Activated naive CD8-positive, alpha-beta T cell treated with anti-CD3 and anti-CD28 coated beads, Interleukin-2, amount 50 U/mL, for 16 hours (primary cell): ENCODE measurements at places on chromosomes 7 and 10.
A peak's percentile ranks its signal among the peaks of the same experiment; 100 is the strongest.

- DNase-seq = no peak
Observed at GRCh38 chr7:140214075-140214684, 37.4 kb upstream of the KDM7A start.

GRCh38 chr10:128011059-128011979, 104.4 kb downstream of the PTPRE start:
- DNase-seq = peak; percentile 68

- DNase-seq = no peak
Observed at GRCh38 chr7:28596245-28596935, 184.1 kb downstream of the CREB5 start.

GRCh38 chr7:26857506-26858240, 6.7 kb downstream of the SKAP2 start:
- no peak for DNase-seq

DNA sequence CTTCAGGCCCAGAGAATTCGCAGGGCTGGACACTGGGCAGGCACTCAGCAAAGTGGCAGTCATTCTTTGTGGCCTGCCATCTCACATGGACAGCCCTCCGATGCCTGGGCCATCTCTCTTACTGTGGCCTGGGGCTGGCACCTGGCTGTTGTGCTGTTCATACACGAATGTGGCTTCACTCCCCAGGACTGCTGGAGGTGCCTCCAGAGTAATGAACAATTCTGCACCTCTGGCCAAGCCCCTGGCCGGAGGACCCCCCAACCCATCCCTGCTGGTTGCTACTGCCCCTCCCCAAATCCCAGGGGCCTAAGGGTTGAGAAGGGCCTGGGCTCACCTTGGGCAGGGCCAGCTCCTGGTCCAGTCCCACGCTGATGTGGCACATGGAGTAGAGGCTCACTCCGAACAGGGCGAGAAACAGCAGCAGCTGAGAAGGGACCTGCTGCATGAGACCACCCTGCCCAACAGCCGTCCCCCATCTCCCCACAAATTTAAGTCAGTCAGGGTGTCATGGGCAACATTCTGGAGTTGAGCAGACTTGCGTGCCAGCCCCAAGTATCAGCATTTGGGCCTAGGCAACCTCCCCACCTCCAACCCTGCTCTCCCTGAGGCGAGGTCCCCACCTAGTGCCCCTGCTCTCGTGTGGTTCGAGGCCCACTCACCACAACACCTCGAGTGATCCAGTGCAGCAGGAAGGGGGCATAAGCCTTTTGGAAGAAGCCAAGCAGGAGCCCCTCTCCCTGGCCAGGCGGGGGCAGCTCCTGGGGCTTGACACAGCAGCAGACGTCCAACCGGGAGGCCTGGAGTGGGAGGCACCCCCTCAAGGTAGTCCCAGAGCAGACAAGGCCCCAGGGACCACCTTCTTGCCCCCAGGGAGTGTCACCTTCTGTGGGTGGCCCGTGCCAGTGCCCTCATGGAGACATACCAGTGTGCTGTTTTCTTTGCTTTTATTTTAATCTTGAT, 9.4 kb downstream of the NPC1L1 start:
- DNase-seq = no peak

DNA sequence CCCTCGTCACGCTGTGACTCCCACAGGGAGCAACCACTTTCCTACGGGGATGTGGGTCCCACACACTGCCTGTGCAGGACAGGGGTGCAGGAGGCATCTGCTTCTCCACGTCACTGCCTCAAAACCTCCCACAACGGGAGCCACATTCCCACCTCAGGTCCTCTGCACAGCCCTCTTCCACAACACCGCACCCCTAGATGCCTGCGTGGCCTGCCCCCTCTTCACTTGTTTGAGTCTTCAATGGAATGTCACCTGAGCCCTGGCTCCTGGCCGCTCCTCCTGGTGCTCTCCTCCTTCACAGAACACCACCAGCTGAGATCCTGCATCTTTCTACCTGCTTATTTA, 73.6 kb downstream of the MAD1L1 start:
- DNase-seq = no peak

- DNase-seq = no peak
Observed at GRCh38 chr10:101903827-101904550, 60.4 kb upstream of the KCNIP2 start.

DNA sequence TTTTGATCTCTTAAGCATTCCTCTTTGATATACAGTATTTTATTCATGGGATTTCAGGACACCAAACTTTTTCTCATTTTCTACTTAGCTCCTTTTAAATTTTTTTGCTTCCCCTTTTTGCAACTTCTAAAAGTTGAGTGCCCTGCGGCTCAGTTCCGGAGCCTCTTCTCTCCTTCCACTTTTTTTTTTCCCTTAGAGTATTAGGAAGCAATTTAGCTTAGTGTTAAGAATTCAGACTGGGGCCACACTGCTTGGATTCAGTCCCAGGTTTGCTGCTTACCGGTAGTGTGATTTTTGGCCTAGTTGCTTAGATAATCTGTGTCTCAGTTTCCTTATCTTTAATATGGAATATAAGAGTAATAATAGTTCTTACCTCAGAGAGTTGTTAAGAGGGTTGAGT, 3.4 kb downstream of the STAM start:
- DNase-seq = no peak

DNA sequence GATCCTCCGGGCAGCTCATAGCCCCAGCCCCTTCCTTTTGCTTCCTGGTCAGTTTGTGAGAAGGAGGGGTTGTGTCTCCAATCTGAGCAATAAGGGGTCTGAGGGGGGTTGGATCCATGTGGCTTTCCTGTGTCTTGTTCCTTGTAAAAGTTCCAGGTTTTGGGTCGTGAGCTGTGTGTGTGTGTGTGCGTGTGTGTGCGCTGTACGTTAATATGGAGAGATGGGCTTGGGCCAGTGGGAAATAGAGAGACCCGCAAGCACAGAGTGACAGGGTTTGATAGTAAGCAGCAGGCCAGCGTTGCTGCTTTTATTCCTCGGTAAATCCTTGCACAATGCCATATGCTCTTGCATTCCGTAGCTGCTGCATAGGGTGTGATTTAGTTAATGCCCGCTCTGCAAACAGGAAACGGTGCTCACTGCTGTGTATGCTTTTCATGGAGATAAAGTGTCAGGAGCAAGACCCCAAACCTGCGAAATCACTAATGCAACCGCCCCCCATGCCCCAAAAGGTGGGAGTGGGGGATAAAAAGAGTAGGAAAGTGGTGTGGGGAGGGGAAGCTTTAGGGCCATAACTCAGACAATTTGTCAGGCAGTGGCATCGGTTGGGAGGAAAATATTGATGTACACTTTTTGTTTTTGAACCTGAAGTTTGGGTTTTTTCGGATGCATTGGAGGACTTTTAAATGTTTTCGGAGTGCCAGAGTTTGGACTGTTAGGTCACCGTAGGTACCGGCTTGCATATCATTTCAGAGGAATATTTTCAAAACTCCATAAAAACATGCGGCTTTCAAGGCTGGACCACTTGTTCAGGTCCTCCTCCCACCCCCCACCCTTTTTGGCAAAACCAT, 108.7 kb downstream of the TCF7L2 start:
- no peak for DNase-seq

- DNase-seq = no peak
Observed at GRCh38 chr7:80785276-80785675, 133.6 kb downstream of the SEMA3C start.

DNA sequence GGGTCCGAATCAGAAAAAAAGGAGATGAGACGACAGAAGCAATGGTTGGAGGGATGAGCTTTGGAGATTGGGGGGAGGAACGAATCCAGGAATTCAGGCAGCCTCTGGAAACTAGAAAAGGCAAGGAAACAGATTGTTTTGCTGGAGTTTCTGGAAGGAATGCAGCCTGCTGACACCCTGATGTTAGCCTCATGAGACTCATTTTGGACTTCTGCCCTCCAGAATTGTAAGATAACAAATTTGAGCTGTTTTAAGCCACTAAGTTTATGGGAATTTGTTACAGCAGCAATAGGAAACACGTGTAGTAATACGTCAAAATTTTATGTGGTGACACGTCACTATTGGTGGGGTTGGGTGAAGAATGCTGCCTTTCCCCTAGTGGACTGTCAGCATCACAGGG, 25.6 kb upstream of the NPS start:
- no peak for DNase-seq

DNA sequence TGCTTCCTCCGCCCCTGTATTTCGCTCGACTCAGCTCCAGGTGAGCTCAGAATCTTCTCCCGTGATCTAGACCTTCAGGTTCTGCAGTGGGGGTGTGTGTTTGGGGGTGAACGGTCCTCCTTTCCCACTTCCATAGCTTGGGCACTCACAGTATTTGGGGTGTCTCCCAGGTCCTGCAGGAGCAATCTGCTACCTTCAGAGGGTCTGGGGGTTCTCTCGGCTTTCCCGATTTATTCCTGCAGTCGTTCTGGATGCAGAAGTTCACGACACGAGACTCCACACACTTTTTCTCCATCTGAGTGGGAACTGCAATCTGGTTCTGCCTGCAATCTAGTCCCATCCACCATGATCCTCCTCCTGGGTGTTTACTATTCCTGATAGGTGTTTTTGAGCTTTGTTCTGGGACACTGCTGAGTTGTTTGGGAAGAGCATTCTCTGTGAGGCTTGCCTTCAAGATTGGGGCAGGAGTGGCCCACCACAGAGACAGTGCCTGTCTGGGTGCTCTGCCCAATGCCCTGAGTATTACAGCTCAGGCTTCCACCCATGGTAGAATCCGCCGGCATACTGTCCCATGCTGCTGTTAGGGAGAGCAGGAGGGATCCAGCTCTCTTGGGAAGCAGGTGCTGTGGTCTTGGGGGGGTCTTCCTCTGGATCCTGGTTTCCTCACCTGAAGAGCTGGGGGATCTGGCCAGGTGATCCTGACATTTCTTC, 29.8 kb downstream of the JAKMIP3 start:
- DNase-seq = no peak

DNA sequence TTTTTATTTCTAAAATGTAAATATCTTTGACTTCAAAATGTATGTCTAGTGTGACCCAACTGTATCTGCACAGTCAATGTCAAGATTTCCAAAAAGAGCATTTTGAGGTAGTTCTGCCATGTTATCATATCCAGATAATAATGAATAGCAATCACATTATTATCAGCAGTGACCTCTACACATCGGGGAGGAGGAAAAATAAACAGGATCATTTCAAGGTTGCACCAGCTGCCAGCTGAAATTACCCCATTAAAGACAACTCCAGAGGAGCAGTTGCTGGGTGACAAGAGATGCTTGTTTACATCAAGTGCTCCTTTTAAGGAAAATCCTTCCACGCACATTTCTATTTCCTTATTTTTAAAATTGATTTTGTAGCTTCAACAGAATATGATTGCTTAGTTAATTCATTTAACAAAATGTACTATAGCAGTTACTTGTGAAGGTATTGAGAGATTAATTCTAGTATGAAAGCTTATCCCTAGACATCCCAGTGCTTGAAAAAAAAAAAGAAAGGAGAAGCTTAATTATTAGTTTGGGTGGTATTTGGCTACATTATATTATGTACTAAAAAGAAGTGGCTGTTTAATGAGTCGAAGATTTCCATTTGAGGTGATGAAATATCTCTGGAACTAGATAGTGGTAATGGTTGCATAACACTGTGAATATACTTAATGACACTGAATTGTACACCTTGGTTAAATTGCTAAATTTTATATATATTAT, 19.3 kb upstream of the SLC35G1 start:
- DNase-seq = no peak

GRCh38 chr7:2853147-2853546, 9.0 kb upstream of the GNA12 start:
- DNase-seq = no peak

GRCh38 chr10:15244635-15245197, 76.2 kb upstream of the NMT2 start:
- no peak for DNase-seq

DNA sequence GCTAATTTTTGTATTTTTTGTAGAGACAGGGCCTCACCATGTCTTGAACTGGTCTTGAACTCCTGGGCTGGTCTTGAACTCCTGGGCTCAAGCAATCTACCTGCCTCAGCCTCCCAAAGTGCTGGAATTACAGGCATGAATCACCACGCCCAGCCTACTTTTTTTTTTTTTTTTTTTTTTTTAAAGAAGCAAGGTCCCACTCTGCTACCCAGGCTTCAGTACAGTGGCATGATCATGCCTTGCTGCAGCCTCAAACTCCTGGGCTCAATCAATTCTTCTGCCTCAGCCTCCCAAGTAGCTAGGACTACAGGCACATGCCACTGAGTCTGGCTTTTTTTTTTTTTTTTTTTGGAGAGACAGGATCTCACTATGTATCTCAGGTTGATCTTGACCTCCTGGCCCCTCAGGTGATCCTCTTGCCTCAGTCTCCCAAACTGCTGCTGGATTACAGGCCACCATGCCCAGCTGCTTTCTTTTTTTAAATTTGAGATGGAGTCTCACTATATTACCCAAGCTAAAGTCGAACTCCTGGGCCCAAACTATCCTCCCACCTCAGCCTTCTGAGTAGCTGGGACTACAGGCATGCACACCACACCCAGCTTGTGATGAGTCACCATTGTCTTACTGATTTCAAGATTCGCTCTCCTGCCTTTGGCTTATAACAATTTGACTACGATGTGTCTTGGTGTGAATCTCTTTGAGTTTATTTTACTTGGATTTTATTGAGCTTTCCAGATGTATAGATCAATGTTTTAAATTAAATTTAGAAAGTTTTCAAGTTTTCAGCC, 9.0 kb downstream of the RPEL1 start:
- DNase-seq = no peak

DNA sequence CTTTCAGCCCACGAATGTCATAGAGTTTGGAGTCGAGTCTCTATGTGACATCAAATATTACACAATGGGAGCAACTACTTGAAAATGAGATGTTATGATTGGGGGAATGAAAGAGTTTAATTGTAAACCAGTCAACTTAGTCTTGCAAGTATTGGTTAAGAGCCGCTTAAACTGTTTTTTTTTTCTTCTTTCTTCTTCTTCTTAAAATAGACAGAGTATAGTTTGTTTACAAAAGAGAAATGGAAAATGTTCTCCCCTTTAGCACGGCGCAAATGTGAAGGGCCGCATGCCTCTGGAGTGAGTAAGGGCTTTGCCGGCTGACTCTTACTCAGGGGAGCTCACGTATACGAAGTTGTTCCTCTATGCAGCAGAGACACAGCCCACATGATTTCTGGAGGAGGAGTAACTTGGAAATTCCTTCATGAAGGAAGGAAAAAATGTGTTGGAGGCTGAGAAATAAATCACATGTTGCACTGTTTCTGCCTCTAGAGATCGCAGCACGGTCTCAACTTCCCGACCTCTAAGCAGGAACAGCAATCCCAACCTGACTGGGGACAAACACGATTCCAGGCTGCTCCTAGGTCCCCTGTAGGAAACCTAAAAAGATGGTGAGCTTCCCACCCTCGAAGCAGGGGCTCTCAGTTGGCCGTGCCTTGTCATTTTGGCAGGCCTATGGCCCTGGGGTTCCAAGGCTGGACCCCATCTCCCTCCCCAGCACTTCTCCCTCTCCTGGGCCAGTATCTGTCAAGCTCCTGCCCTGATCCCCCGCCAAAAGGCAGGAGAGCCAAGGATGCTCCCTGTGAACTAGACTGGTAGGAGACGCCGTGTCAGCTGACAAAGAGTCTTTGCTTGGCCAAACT, 44.8 kb downstream of the MYOF start:
- no peak for DNase-seq

DNA sequence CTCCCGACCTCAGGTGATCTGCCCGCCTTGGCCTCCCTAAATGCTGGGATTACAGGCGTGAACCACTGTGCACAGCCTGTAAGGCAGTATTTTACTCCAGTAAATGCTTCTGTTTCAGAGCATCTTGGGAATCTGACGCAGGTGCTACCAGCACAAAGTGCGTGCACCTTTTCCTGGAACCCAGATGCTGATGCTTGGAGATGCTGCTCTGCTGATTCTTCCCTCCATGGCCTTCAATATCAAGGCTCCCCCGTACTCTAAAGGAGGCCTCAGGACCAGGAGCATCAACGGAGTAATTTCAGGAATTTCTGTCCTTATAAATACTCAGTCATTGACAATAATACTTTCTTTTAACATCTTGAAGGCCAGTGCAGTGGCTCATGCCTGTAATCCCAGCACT, 23.5 kb downstream of the DENND2A start:
- no peak for DNase-seq
